ENCODE measurements at places on chromosomes 3 and 15. TPM values are rescaled to one million over a fixed set of nuclear protein-coding genes. Genes with fewer than 3 reads are reported as not detected.
A peak's percentile ranks its signal among the peaks of the same experiment; 100 is the strongest.

- H3K4me1 ChIP-seq = no peaks in the 10 kb centered on the region
- DNase-seq = no peak
- no peaks in the 10 kb centered on the region for H3K36me3 ChIP-seq
- H3K27ac ChIP-seq = no peak overlapping the region
Observed at GRCh38 chr3:16927485-16927884, 42.7 kb downstream of the PLCL2 start.

- no peak overlapping the region for H3K27ac ChIP-seq
- H3K27me3 ChIP-seq = no peaks in the 10 kb centered on the region
- DNase-seq = no peak
- H3K4me1 ChIP-seq = no peaks in the 10 kb centered on the region
- H3K36me3 ChIP-seq = no peaks in the 10 kb centered on the region
- H3K4me3 ChIP-seq = no peak overlapping the region
Observed at GRCh38 chr3:44521721-44522120, 33.3 kb upstream of the ZKSCAN7 start.

Gene RPL15
- total RNA-seq = 326 TPM

- no peak for DNase-seq
- no peaks in the 10 kb centered on the region for H3K36me3 ChIP-seq
- H3K27ac ChIP-seq = no peak overlapping the region
- H3K27me3 ChIP-seq = no peaks in the 10 kb centered on the region
- H3K4me1 ChIP-seq = no peaks in the 10 kb centered on the region
- no peak overlapping the region for H3K4me3 ChIP-seq
Observed at GRCh38 chr3:72280876-72281275, 495.9 kb upstream of the PROK2 start.

DNA sequence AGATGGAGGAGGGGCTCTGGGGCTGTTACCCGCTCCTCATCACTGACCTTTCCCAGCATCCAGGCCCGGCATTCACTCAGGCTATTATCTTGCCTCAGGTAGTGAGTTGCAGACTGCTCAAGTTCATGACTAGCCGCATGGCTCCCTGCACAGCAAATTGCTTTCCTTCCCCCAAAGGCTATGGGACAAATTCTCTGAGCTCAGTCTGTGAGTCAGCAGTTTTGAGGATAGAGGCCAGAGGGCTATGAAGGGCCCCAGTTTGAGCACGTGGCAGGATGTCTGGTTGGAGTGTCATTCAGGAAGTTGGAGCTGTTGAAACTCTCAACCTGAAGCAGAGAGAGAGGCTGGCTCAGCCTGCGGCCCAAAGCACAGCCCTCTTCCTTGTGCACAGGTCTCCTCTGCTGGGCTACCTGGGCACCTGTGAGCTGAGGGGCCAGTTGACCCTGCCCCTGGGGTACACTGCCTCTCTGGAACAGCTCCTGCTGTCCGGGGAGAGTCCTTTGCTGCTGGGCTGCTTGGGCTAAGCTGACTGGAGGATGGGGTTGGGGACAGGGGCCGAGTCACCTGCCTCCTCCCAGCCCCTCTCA lies 7.9 kb downstream of the FAH start:
- no peaks in the 10 kb centered on the region for H3K36me3 ChIP-seq
- H3K4me3 ChIP-seq = no peak overlapping the region
- peak overlapping the region; percentile 84 for H3K27ac ChIP-seq
- no peak for DNase-seq
- H3K27me3 ChIP-seq = no peaks in the 10 kb centered on the region

- no peak for DNase-seq
- H3K36me3 ChIP-seq = no peaks in the 10 kb centered on the region
Observed at GRCh38 chr15:62357431-62357830, 192.3 kb upstream of the C2CD4B start.

Gene ADGRG7
- not detected for total RNA-seq

Gene GOLGA8J
- total RNA-seq = not detected

Gene MESP2
- total RNA-seq = 0.26 TPM

Gene COL6A5
- 4.0 TPM for total RNA-seq

DNA sequence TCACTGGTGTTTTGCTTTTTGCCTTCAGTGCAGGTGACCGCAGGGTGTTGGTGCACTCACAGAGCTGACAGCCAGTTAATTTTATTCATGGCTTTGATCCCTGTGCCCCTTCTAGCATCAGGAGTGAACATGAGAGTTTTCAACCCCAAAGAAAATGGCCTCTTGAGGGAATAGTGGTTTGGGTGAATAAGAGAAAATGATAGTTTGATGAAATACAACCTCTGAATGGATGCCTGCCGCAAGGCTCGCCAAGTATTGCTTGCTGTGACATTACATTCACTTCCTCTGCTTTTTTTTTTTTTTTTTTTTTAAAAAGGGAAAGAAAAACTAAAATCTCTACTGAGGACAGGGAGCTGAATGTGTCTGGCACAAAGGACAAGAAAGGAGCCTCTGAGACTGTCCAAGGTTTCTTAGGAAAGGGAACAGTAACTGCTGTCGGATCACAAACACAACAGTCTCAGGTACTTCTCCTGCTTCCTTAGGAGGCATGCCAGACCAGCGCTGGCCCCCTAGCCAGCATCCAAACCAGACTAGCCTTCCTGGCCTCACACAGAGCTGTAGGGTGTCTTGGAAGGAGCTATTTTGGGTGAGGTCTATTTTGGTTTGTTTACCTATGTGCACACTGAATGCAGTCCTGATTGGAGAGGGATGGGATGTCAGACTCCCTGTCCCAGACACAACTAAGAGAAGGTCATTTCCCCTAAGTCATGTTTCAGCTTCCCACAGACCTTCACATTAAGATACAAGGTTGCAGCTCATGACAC lies 29.0 kb downstream of the CCDC80 start:
- H3K27me3 ChIP-seq = no peaks in the 10 kb centered on the region
- no peaks in the 10 kb centered on the region for H3K4me1 ChIP-seq
- no peak for DNase-seq
- no peak overlapping the region for H3K4me3 ChIP-seq
- no peak overlapping the region for H3K27ac ChIP-seq

- H3K36me3 ChIP-seq = no peaks in the 10 kb centered on the region
- DNase-seq = no peak
- H3K4me3 ChIP-seq = no peak overlapping the region
- peaks cover 19% of the 10 kb centered on the region for H3K4me1 ChIP-seq
Observed at GRCh38 chr3:125207949-125208568, 4.5 kb downstream of the SLC12A8 start.

GRCh38 chr15:100718075-100718980 lies 115.9 kb downstream of the ASB7 start:
- H3K4me3 ChIP-seq = no peak overlapping the region
- H3K27ac ChIP-seq = no peak overlapping the region
- no peaks in the 10 kb centered on the region for H3K36me3 ChIP-seq
- no peaks in the 10 kb centered on the region for H3K27me3 ChIP-seq
- peaks cover 28% of the 10 kb centered on the region for H3K4me1 ChIP-seq

Gene TF
- total RNA-seq = 15.5 TPM

DNA sequence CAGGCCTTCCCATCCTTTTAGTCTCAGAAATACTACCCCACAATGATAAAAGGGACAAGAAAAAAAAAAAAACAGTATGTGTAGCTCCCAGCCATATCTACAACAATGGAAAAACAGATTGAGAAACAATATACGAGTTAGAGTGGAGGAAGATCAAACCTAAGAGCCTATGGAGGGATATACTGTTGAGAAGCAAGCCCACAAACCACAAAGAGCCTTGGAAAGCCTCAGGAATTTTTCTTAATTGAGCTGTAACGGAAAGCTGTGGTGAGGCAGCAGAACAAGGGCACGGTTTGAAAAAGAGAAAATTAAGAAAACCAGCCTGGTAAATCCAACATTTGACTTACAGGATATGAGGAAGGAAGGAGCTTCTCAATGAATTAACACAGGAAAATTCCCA lies 21.4 kb downstream of the KPNA1 start:
- DNase-seq = no peak
- H3K4me3 ChIP-seq = no peak overlapping the region
- no peaks in the 10 kb centered on the region for H3K27me3 ChIP-seq
- no peaks in the 10 kb centered on the region for H3K4me1 ChIP-seq
- peaks cover 6% of the 10 kb centered on the region for H3K36me3 ChIP-seq
- H3K27ac ChIP-seq = no peak overlapping the region

DNA sequence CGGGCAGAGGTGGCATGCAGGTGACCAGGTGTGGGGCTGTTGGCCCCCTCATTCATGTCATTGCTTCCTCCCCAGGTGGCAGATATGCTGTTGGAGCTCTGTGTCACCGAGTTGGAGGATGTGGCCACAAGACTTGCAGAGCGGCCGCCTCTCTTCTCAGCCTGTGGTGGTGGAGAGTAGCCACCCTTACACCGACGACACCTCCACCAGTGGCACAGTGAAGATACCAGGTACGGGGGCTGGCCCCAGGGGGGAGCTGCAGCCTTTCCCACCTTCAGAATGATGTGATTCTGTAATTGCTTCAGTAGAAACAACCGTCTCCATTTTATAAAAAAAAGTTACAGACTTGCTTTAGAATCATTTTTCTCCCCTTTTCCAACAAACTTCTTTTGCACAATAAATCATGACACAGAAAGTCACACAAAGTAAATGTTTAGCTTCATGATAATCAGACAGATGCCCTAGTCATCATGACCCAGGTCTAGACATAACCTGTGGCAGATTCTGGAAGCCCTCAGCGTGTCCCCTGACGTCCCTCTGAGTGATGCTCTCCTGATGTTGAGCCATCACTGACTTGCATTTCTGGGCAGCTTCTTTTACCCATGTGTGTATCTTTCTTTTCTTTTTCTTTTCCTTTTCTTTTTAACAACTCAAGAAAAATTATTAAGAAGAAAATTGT lies 76.0 kb upstream of the FAN1 start:
- H3K27me3 ChIP-seq = no peaks in the 10 kb centered on the region
- no peak for DNase-seq
- no peaks in the 10 kb centered on the region for H3K4me1 ChIP-seq
- H3K36me3 ChIP-seq = no peaks in the 10 kb centered on the region
